ENCODE measurements at places on chromosomes 3 and 15. TPM values are rescaled to one million over a fixed set of nuclear protein-coding genes. Genes with fewer than 3 reads are reported as not detected.
A peak's percentile ranks its signal among the peaks of the same experiment; 100 is the strongest.

BLM gene
- polyA plus RNA-seq, result 10.5 TPM

ACOX2 gene
- 34.9 TPM for polyA plus RNA-seq

GRCh38 chr15:34644061-34644460 is 60.6 kb upstream of the GOLGA8B start:
- DNase-seq, result no peak

SLC28A1 gene
- polyA plus RNA-seq, result 9.4 TPM

MCF2L2 gene
- polyA plus RNA-seq, result 1.7 TPM

SH2D7 gene
- 0.95 TPM for polyA plus RNA-seq

DNA sequence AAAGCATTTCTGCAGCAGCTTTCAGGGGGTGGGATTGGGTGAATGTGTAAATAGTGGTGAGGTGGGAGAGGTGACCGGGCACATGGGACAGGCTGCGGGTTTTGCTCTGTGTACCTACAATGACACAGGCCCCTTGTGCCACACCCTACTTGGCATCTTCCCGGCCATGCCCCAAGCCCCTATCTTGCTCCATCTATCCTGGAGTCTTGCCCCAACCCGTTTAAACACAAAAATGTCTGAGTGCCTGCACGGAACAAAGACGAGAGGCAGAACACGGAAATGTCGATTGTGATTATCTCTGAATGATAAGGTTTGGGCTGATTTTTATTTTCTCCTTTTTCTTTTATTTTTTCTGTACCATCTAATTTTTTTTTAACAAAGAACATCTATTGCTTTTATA is 46.0 kb upstream of the SLC6A1 start:
- no peak for DNase-seq

DNA sequence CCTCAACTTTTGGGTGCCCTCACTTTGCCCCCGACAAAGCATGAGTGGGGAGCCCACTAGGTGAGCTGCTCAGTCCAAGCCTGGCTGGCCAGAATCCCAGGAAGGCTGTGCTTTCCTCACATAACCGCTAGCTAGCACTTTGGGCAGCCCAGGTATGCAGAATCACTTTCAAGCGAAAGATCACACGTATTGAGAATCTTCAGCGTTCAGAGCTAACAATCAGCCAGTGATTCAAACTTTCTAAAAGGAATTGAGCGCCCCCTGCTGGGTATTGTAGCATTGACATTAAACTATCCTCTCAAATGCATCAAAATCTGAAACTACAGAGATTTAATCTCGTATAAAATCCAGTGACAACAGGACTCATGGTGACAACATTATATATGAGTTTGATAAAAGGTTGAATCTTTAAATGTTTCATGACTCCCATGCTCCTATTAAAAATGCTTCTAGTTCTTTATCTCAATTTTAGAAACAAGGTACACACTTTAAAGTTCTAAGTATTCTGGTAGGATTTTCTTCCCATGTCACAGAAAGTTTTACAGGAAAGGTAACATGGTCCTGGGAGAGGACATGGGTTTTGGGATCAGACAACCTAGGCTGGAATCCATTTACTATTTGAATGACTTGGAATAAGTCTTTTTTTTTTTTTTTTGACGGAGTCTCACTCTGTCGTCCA is 11.8 kb downstream of the ANAPC13 start:
- DNase-seq, result peak; percentile 77

SQOR gene
- 25.6 TPM for polyA plus RNA-seq

GRCh38 chr3:16647668-16648067 is 42.4 kb upstream of the DAZL start:
- no peak for DNase-seq

FOXB1 gene
- not detected for polyA plus RNA-seq

- DNase-seq, result no peak
Measured at GRCh38 chr15:33801954-33802353, 166.3 kb upstream of the CHRM5 start.

LRTM1 gene
- not detected for polyA plus RNA-seq

GRCh38 chr3:59517388-59517787 is 467.6 kb upstream of the CFAP20DC start:
- no peak for DNase-seq

ADGRG7 gene
- polyA plus RNA-seq, result 0.05 TPM

- peak; percentile 80 for DNase-seq
Measured at GRCh38 chr3:16550676-16551341, 37.3 kb upstream of the RFTN1 start.

GRCh38 chr3:168002786-168003368 is 92.8 kb downstream of the GOLIM4 start:
- no peak for DNase-seq

ZNF501 gene
- polyA plus RNA-seq, result 11.5 TPM

DNAH12 gene
- polyA plus RNA-seq, result 1.9 TPM

- no peak for DNase-seq
Measured at GRCh38 chr15:66231394-66232266, 21.9 kb downstream of the MEGF11 start.

SLC28A2 gene
- polyA plus RNA-seq, result 0.29 TPM

LDHAL6B gene
- 0.52 TPM for polyA plus RNA-seq

MINDY2 gene
- polyA plus RNA-seq, result 23.1 TPM

SIDT1 gene
- polyA plus RNA-seq, result 2.8 TPM

GRCh38 chr3:9935966-9936510 is 2.4 kb downstream of the CRELD1 start:
- no peak for DNase-seq

- DNase-seq, result peak; percentile 13
Measured at GRCh38 chr3:53255423-53255774, 423 bp downstream of the TKT start.

GRCh38 chr3:173584093-173584837 is 186.7 kb downstream of the NLGN1 start:
- peak; percentile 71 for DNase-seq

GRCh38 chr15:66065325-66065724 is 188.2 kb downstream of the MEGF11 start:
- DNase-seq, result no peak

DNA sequence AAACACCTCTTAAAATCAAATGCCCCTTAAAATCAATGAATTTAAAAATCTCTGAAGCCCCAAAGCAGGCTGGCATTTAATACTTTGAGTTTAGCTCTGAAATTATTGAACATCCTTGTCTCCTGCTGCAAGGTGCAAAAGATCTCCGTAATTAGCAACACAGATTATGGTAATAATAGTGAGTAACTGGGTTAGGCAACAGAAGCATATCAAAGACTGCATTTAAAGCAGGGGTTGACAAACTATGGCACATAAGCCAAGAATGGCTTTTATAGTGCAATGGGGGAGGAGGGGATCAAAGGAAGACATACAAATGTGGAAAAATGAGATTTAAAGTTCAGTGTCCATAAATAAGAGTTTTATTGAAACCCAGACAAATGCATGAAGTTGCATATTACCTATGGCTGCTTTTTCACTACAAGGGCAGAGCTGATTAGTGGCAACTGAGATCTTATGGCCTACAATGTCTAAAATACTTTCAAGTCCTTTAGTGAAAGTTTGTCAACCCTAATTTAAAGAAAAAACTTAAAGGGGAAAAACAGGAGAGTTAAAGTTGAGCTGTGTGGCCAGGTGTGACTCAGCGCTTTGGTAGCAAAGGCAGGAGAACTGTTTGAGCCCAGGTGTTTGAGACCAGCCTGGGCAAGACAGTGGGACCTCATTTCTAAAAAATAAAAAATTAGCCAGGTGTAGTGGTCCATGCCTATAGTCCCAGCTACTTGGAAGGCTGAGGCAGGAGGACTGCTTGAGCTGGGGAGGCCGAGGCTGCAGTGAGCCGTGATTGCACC is 157.6 kb downstream of the TBL1XR1 start:
- DNase-seq, result no peak

GRCh38 chr3:189235214-189235613 is 63.4 kb downstream of the TPRG1 start:
- DNase-seq, result no peak

DNA sequence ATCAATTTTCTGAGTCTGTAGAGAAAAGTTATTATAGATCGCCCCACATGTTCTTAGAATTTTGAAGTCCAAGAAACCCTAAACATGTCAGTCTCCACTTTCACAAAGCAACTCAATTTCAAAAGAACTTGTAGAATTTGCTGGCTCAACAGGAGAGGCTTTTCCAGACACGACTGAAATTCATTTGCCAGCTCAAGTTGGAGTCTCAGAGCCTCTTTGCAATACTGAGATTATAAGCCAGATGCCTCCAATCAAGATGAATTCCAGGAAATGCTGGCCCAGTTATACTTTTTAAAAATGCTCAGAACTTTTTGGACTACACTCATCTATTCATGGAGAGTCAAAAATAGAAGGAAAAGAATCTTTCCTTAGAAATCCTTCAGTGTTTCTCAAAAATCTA is 56.9 kb upstream of the NLGN1 start:
- DNase-seq, result no peak

DNA sequence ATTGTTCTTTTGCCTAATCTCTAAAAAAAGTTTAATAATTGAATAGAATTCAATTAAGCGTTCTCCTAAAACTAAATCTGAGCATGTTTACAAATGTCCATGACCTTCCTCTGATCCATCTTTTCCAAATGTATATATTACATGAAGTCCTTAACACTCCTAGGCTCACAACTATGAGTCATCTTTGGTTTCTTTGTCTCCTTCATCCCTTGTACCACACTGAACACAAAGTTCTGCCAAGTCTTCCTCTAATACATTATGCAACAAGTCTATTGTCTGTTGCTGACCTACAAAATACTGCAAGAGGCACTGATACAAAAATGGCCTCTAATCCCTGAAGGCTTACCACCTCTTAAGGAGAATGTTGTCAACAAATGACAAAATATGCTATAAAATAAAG is 550.2 kb downstream of the PYDC2 start:
- DNase-seq, result no peak

GRCh38 chr3:126894475-126894874 is 88.4 kb upstream of the PLXNA1 start:
- no peak for DNase-seq

- DNase-seq, result no peak
Measured at GRCh38 chr3:12375572-12375971, 86.7 kb downstream of the PPARG start.

- DNase-seq, result no peak
Measured at GRCh38 chr15:36601952-36602351, 22.5 kb downstream of the CDIN1 start.

GRCh38 chr3:120659285-120659684 is 22.8 kb downstream of the HGD start:
- DNase-seq, result no peak

EPHA6 gene
- polyA plus RNA-seq, result 0.72 TPM

GRCh38 chr3:31009881-31010280 is 115.4 kb upstream of the GADL1 start:
- no peak for DNase-seq

DNA sequence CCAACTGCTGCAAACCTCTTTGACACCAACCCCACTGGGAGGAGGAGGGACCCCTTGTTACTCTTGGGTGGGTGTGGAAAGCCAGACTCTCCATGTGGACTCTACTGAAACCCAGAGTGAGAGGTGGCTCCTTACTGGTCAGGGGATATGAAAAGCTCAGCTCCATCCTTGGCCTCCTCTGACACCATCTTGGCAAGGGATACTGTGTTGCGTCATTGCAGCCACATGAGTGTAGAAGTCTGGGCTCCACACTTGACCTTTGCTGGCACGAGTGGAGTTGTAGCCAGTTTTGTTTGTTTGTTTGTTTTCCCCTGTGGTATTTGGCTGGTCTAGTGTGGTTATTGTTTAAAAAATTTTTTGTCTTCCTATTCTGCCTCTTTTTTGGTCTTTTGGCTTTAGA is 289.1 kb downstream of the GAP43 start:
- DNase-seq, result no peak

GRCh38 chr15:28885630-28886430 is at the start of gene APBA2:
APBA2 (plus strand) TSS chr15:28885974; CDS start chr15:29053885, 167,911 bp downstream.
- DNase-seq, result no peak

SLC7A14 gene
- 2.0 TPM for polyA plus RNA-seq

DNA sequence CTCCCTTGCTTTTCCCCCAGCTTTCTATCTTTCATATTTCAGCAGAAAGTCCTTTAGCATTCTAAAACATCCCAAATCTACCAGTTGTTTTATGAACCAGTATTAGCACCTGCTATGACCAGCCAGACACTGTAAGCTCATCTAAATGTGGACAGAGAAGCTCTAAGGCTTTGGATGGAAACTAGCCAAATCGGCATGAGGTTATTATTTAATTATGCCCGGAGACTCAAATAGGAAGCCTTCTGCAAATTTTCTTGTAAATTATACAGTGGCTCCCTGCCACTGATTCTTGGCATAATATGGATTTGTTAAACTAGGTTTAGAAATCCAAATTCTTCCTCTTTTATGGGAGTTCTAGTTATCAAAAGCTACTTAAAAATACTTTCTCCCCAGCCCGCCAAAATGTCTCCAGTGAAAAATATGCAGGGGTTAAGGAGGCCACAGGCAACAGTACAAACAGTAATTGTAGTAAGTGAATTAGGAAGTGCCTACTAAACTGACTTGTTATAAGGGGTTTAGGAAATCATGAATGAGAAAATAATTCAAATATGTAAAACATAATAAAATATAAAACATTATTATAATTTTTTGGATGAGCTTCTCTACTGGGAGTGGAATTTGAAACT is 15.4 kb downstream of the MYH15 start:
- no peak for DNase-seq

- DNase-seq, result no peak
Measured at GRCh38 chr3:105424412-105425152, 57.9 kb downstream of the ALCAM start.

GRCh38 chr3:18422972-18423371 is 2.2 kb downstream of the SATB1 start:
- DNase-seq, result no peak

- DNase-seq, result no peak
Measured at GRCh38 chr15:60764408-60764963, 285.5 kb upstream of the ICE2 start.

DNA sequence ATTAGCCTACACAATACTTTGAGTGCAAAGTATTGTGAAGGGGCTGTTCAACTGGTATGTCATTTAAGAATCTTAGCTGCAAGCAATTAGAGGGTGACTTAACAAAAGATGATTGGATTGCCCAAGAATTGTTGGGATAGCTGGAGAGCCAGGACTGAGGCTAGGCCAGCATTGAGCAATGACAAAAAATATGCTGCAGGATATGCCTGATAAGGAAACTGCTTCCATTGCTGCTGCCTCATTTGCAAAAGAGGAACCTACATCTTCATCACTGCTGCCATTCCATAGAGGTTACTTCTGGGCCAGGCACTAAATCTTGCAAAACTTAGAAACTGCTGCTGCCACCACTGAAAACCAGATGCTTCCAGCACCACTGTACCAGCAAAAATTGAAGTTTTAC is 108.0 kb upstream of the TBC1D5 start:
- DNase-seq, result no peak

PLSCR5 gene
- polyA plus RNA-seq, result not detected

DNA sequence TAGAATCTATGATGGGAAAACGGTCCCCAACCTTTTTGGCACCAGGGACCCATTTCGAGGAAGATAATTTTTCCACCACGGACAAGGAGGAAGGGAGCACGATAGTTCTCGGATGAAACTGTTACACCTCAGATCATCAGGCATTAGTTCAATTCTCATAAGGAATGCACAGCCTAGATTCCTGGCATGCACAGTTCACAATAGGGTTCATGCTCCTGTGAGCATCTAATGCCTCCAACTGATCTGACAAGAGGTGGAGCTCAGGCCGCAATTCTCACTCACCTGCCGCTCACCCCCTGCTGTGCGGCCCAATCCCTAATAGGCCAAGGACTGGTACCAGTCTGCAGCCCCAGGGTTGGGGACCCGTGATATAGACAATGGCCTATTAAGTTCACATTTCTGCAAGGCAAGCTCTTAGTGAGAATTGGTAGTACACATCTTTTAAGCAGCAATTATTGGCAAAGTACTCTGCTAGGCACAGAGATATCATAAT is 26.5 kb downstream of the CD200R1 start:
- no peak for DNase-seq

TNFAIP8L3 gene
- 1.7 TPM for polyA plus RNA-seq

C3orf49 gene
- polyA plus RNA-seq, result 1.2 TPM

- no peak for DNase-seq
Measured at GRCh38 chr3:110743202-110743601, 328.4 kb upstream of the NECTIN3 start.

- DNase-seq, result no peak
Measured at GRCh38 chr3:36514171-36514570, 133.9 kb downstream of the STAC start.
